ENCODE measurements at places on chromosomes 6 and 20.

DNA sequence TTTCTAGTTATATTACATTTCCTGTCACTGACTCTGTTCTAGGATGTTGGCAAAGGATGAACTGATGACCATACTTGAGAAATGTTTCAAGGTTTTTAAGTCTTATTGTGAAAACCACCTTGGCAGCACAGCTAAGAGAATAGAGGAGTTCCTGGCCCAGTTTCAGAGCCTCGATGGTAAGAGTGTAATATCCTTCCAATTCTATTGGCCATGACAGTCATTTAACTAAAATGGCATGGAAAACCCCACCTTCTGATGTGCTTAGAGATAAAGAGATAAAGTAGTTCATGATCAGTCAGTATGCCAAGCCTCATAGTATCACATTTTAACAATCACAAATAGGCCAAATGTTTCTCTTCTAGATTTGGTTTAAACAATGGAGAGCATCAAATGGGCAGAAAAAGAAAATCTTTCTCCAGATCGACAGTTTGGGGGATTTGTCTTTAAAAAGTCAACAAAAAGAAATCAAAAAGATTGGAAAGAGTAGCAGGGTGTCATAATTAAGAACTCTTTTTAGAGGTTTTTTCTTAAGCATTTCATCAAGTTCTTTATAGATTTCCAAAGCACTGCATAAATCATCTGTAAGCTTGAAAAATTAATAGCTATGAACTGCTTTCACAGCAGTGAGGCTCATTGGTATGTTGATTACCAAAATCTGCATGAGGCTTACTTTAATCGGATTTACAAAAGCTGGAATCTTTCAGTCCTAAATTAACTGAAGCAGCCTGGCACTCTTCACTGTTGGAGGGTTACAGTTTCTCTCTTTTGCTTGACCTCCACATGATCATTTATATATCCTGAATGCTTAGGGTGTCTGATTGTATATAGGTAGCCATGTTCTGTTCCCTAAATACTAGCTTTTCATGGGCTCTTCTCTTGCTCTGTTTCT lies 48.7 kb downstream of the AKIRIN2 start:
- no peak for DNase-seq

DNA sequence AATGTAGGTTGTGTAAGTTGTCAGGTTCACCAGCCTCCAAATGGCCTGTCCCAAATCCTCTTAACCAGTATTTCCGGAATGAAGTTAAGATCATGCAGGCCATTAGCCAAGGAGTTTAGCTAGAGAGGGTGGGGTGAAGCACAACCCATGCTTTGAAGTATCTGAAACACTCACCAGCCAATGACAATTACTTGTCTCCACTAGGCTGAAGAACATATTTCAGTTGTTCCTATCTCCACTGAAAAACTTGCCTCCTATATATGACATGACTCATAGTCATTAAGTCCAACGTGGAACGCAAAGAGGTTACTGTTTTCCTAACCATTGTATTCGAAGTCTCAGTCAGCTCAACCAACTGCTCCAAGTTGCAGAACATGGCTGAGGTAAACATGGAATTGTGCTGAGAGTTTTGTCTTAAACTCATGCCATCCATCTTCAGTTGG lies 37.4 kb upstream of the TNFAIP3 start:
- no peak for DNase-seq

GRCh38 chr6:111096246-111096645 lies 8.9 kb downstream of the SLC16A10 start:
- no peak for DNase-seq

- no peak for DNase-seq
These were observed 58.5 kb downstream of the AHI1 start for GRCh38 chr6:135438907-135439535.

GRCh38 chr20:17726902-17727301 lies 27.1 kb downstream of the BANF2 start:
- no peak for DNase-seq

- no peak for DNase-seq
These were observed 266.0 kb downstream of the SLC24A3 start for GRCh38 chr20:19478320-19478895.

DNA sequence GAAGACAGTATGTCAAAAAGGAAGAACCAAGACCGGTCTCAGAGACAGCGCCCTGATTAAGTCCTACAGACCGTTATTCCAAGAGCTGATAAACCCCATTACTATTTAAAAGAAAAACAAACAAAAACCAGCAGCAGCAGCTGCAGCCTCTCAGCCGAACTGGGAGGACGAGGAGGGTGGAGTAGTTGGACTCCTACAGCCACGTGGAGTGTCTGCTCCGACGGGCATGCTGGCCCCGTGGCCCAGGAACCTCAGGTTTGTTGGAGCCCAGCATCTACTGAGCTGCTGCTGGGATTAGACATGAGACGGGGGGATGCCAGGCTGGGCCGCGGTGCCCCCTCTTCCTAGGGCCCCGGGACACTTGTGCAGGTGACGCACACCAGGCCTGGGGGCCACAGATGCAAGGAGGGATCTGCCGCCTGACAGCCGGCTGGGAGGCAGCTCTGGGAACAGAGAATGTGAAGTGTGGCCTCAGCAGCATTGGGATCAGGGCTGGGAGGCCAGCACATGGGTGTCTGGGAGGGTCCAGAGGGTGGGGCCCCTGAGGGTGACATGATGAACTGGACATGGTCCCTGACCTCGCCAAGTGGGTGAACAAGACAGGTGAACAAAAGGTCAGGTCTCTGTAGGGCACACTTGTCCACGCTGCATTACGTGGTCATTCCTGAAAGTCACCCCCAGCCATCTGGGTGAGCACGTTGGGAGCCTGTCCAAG lies 2.9 kb upstream of the ZBTB46 start:
- DNase-seq: no peak

DNA sequence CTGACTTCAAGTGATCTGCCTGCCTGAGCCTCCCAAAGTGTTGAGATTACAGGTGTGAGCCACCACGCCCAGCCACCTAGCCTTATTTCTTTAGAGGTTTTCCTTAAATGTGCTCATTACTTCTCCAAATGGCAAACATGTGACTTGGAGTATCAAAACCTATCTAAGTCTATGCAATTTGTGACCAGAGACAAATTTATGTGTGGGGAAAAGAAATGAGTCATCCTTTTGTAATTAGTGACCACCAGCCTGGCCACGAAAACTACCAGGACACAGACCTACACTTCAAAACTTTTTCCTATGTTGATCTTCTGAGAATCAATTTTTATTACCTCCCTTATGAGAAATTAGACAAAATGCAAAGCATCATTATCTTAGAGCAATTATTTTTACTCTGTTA lies 64.6 kb upstream of the OGFRL1 start:
- DNase-seq: no peak

DNA sequence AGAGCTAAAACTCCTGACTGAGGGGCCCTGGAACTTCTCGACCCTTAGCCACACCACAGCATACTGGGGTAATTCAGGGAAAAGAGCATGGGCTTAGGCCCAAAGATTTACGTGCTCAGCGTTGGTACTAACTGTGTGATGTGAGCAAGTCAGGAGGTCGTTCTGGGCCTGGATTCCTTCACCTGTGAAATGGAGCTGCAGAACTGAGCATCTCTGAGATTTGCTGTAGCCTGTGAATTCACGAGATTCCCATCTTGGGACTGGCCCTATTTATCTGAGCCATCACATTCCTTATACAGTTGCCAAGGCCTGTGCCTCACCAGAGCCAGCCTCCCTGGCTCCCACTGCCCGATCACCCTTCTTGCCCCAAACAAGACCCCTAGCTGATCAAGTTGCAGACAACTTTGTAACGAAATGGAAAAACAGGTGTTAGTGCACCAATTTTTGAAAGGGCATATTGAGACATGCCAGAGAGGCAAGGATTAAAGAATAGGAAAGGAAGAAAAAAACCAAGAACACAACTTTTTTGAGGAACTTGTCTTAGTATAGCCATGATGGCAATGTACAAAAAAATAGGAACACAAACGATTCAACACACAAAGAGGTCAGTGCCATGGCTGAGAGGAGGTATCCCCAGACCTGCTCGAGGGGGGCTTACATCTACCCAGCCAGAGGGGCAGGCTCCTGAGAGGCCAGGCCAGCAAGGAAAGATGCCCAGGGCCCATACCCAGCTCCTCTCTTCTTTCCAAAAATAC lies 323.0 kb upstream of the JARID2 start:
- no peak for DNase-seq

GRCh38 chr6:155936551-155936950 lies 480.9 kb upstream of the NOX3 start:
- DNase-seq: no peak

DNA sequence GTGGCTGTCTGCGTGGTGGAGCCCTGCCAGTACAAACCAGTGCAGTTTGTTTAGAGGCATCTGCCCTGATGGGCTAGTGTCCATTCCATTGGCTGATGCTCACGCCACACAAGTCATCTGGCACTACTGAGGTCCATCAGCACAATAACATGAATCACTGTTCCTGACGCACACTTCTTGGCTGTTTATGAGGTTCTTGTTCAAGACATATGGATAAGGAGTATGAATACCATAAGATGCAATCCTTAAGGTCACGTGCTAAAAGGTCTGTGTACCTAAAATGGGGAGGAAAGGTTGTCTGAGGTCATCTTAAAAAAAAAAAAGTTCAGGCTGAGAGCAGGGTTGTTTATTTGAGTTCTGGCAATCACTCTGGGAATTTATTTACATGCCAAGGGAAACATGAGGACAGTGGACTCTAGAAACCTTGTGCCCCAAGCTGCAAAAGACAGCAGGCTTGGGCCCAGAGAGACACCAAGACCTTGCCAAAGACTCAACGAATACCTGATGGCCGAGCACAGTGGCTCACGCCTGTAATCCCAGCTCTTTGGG lies 54.1 kb upstream of the SHLD1 start:
- DNase-seq: no peak

GRCh38 chr6:19070520-19070919 lies 683.4 kb downstream of the RNF144B start:
- no peak for DNase-seq

DNA sequence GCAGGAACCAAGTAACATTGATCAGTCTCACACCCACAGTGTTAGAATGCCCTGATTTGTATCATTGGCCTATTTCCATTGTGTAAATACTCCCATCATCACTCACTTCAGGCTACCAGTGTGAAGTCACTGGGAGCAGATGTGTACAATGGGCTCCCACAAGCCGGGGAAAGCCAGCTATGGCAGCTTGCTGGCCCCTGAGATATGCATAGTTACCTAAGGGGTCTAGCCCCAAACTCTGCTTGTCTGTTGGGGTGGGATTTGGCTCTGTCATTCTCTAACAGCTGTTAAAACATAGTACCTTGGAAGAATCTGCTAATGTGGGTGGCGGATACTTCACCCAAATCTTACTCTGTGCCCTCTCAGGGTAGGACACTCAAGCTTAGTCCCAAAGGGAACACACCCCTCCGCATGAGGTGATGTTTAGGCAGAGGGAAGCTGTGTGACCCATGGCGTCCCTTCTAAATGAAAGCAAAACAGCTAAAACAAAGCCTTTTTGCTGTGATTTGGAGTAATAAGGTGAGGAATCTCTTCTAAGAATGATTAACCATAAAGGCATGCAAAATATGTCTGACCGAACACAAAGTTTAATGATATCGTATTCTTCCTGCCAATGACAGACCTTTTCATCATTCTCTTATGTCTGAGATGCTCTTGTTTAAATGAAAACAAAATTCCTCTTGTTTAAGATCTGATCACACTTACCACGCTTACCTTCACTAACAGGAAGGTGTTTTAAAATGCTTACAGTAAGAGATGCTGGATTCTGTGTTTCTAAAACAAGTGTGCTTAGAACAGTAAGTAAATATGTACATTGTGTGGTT lies 45.9 kb upstream of the PXDC1 start:
- DNase-seq: no peak

GRCh38 chr20:61955668-61956395 lies 109.8 kb downstream of the TAF4 start:
- DNase-seq: no peak

DNA sequence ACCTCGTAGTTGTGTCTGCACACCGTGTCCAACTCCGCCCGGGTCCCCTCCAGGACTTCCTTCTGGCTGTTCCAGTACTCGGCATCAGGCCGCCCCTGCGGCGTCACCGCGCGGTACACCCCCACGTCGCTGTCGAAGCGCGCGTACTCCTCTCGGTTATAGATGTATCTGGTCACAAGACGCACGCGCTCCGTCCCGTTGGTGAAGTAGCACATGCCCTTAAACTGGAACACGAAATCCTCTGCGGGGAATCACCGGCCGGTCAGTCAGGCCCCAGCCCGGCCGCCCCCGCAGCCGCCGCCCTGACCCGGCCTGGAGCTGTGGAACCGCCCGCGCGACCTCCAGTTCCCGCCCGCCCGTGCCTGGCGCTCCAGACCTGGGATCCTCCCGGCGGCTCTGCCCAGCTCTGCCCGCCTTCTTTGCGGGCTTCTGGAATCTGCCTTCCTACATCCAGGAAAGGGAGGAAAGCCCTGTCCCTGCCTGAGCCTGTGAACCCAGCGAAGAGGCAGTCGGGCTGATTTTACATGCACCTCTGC lies 1.6 kb downstream of the HLA-DQB1 start:
- DNase-seq: no peak

GRCh38 chr6:43020847-43021246 lies 576 bp upstream of the RRP36 start:
- no peak for DNase-seq

GRCh38 chr6:16857969-16858592 lies 96.8 kb upstream of the ATXN1 start:
- DNase-seq: no peak

DNA sequence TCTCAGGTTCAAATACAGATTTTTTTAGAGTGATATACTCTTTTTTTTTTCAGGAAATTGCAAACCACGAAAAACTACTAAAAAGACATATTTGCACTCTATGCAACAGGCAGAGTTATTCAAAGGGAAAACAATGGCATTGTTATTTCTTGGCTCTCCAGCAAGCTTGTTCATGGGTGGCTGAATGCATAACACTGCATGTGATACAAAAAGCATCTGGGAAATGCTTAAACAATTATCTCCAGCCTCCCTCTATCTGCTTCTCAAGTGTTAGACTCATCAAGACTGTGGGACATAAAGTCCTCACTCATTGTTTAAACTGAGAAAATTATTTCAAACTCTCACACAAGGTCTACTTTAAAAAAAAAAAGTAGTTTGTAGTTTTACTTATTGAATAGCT lies 7.3 kb upstream of the COL12A1 start:
- no peak for DNase-seq

DNA sequence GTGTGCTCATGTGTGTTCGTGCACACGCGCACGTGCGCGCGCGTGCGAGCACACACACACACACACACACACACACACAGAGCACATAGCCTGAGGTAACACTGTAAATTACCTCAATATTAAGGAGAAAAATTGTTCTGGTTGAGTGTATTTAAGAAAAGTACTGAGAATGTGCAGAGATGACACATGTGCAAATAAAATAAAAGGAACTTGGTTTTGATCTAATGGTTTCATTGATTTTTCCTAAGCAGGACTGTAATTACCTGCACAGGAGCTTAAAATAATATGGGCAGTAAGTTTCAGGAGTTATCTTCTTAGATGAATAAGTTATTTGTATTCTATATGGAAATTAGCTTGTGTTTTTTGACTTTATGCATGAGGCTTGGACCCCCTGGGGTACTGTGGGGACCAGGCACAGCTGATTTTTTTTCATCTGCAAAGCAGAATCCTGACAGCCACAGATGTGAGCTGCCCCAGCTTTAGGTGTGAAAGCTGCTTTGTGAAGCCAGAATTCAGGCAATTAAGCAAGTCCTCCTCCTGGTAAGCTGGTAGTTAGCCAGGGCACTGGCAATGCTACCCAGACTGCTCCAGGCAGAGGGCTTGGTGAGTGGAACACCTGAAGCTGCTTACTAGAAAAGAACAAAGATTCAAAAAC lies 1040.6 kb upstream of the CITED2 start:
- no peak for DNase-seq

Data from stimulated activated CD4-positive, alpha-beta T cell treated with anti-CD3 and anti-CD28 coated beads, Interleukin-12 subunit alpha, Interleukin-12 subunit beta, amount 100 ng/mL, for 48 hours (primary cell).